ENCODE measurements at places on chromosomes 13 and 19.

DNA sequence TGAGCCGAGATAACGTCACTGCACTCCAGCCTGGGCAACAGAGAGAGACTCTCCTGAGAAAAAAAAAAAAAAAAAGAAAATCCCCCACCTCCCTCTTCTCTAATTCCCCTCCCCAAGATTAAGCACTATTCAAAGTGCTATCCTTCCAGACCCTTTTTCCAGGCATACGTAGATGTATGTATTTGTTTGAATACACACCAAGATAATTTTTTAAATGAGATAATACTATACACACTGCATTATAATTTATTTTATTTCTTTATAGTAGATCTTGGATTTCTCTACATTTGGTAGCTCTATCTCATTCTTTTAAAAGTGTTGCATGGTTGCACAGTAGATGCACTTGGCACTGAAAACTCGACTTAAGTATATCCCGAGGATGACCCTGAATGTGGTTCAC lies 32.5 kb downstream of the CAB39L start:
- DNase-seq, result no peak

DNA sequence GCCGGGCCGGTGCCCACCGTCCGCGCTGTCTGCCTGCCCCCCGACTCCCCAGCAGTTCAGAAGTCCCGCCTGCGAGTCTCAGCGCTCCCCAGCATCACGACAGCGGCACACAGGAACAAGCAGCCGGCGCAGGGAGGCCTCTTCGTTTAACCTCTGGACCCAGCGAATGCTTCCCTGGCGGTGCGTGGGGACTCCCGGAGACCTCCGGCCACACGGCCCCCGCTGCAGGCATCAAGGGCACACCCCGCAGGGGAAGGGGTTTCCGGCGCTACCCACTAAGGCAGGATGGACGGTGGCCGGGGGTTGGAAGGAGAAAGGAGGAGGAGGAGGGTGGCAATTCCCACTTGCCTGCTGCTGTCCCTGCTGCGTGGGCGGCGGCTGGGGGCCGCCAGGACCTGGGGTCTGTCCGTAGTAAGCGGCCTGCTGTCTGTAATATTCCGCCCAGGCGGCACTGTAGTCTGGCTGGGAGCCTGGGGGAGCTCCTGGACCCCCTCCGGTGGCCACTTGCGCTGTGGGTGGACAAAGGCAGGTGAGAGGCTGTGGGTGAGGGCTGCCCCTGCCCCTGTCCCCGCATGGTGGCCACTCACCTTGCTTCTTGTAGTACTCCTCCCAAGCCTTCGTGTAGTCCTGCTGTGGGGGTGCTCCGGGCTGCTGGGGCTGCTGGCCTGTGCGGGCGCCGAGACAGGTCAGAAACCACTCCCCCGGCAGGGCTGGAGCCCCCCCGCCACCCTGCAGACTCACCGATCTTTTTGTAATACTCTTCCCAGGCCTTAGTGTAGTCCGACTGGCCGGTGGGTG lies 9.6 kb downstream of the KHSRP start:
- DNase-seq, result no peak

- no peak for DNase-seq
Observed at GRCh38 chr13:100818711-100819110, 144.1 kb upstream of the TMTC4 start.

DNA sequence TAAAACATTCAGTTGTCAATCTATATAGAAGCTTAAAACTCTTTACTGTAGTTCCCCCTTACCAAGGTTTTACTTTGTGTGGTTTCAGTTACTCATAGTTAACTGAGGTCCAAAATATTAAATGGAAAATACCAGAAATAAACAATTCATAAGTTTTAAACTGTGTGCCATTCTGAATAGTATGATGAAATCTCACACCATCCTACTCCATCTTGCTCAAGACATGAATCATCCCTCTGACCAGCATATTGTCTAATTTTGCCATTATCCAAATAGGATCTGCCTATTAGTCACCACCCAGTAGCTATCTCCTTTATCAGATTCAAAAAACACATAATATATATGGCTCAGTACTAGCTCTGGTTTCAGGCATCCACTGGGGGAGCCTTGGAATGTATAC lies 22.4 kb downstream of the ZNF571 start:
- no peak for DNase-seq

GRCh38 chr19:47356900-47357299 lies 7.8 kb downstream of the DHX34 start:
- DNase-seq, result no peak

GRCh38 chr13:106958621-106959048 lies 390.7 kb upstream of the ARGLU1 start:
- DNase-seq, result no peak

- DNase-seq, result no peak
Observed at GRCh38 chr13:108961542-108962125, 332.2 kb downstream of the MYO16 start.

DNA sequence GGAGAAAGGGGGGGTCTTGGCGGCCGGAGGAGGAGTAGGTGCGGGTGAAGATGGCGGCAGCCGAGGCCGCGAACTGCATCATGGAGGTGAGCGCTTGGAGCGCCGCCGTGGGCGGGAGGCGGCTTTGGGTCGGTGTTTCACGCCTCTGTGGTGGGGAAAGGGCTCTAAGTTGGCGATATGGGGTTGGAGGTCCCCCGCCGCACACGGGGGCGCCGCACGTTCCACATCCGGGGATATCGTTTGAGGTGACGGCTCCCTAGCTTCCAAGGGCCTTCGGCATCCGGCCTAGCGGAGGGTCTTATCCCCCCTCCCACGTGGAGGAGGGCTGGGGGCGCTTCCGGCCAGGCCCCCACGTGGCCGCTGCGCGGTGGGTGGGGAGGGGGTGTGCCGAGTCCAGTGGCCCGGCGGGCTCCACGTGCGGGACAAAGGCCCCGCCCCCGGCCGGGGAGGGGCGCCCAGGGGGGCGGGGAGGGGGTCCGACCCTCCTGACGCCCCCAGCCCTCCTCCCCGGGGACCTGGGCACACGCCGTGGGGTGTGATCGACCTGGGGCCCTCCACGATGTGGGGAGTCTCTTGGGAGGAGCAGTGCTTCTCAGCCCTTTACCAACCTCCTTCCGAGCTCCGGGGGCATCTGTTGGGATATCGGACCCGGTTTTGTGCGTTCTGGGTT lies at the start of gene PRMT1:
PRMT1 (plus strand) TSS at position 41 of the 670 bp plus-strand sequence; CDS start at position 51, 10 bp downstream.
- DNase-seq, result no peak

DNA sequence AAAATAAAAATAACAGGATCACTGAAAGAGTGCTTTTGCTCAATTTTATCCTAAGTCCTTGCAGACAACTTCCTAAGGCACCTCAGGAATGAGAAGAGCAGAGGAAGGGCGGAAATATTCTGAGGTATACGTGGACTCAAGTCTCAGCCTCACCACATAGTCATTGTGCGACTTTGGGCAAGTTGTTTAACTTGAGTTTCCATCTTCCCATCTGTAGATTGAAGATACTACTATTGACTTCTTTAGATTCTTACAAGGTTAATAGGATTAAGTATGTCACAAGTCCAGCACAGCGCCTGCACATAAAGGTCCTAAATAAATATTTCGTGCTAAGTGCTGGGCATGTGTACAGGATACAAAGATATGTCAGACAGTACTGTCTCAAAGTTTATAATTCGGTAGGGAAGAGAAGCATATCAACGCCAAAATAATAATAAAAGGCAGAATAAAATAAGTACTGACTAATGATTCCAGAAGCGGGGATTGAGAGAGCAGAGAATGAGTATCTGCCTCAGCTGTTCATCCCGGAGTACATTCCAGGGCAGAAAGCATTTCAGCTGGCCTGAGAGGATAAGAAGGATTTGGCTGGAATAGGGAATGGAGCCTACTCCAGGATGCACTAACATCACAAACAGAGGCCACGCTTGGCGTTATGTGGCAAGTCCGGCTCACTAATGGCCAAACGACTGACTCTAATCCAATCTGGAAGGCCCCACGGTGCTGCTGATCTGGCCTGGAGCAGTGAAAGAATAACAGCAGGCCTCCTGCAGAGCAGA lies 139.7 kb downstream of the FLT1 start:
- DNase-seq, result no peak

GRCh38 chr13:110173247-110173818 lies 133.6 kb downstream of the COL4A1 start:
- DNase-seq, result no peak
